ENCODE measurements at places on chromosomes 2 and 18.
A peak's percentile ranks its signal among the peaks of the same experiment; 100 is the strongest.

DNA sequence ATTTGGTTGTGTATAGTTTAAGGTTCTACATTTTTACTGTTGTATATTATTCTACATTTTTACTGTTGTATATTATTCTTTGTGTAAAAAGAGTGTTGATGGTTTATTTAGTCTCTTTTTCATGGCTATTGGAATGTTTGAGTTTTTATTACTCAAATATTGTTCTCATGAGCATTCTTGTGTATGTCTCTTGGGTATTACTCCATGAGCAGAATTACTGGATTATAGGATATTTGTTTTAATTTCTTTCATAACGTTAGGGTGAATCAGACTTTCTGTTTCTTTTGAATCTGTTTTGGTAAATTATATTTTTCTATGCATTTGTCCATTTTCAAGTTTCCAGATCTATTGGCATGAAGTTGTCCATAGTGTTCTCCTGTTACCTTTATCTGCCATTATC is 111.6 kb downstream of the DYNAP start:
- DNase-seq: no peak

GRCh38 chr2:108297436-108298141 is 8.9 kb downstream of the SULT1C2 start:
- DNase-seq: no peak

DNA sequence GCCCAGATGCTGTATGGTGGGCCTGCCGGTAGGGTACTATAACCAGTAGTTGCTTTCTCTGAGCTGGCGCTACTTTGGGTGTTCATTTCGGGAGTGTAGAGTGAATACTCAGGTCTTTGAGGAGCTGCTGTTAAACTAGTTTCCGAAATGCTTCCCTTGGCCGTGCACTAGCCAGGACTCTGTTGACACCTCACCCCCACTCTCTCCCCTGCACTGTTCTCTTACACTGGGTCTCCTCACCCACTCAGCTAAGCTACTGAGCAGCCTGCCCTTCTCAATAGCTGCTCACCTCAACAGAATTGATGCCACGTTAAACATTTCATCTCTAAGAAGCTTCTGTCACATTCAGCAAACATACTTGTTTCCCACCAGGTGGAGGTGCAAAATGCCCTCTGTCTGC is 86.9 kb downstream of the RAPGEF4 start:
- no peak for DNase-seq

DNA sequence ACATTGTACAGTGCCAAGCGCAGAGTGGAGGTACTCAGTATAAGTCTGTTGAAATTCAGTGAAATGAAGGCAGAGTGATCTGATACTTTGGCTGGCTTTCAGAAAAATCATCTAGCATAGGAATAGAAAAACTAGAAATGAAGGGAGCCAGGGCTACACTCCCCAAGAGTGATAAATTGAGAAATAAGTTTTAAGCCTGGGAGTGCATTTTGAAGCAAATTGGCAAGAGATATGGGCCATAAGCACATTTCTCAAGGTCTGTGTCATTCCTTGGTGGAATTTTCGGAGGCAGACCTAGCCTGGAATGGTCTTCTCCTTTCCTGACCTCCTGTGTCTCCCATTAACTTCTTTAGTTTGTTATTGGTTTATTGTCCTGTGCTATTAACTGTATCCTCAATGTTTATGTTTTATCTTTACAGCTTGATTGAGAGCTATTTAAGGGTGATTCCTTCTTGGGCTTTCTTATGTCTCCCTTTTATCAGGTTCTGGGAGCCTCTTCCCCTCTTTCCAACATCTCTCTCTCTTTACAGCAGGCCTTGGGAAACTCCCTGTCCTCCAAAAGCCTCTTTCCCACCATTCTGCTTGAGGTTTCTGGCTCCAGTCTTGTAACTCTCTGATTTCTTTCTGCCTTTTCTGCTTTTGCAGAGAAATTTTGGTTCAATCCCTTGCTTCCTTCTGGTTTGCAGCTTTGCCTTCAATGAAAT is 649.5 kb downstream of the SLC4A3 start:
- no peak for DNase-seq

DNA sequence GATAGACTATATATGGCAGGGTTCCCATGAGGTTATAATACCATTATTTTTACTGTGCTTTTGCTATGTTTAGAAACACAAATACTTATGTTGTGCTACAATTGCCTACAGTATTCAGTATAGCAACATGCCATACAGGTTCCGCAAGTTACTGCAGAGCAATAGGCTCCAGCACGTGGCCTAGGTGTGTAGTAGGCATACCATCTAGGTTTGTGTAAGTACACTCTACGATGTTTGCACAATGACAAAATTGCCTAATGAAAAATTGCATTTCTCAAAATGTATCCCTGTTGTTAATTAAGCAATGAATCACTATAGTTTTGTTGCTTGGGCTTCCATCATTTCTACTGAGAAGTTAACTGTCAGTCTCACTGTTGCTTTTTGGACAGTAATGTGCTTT is 9.8 kb downstream of the CD302 start:
- no peak for DNase-seq

- no peak for DNase-seq
Observed at GRCh38 chr2:121144111-121144510, 140.9 kb downstream of the TFCP2L1 start.

DNA sequence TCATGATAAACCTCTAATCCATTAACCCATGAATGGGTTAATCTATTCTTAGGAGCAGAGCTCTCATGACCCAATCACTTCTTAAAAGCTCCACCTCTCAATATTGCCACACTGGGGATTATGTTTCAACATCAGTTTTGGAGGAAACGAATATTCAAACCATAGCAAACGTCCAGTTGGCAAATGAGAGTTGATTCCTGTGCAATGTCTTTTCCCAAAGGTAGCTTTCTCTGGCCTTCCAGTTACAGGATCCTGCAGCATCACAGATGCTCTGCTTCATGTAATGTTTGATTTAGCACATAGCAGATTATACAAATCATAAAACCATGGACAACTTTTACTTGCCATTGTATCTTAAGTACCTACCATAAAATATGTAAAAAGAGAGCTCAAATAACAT is 481.0 kb downstream of the TNS1 start:
- no peak for DNase-seq

DNA sequence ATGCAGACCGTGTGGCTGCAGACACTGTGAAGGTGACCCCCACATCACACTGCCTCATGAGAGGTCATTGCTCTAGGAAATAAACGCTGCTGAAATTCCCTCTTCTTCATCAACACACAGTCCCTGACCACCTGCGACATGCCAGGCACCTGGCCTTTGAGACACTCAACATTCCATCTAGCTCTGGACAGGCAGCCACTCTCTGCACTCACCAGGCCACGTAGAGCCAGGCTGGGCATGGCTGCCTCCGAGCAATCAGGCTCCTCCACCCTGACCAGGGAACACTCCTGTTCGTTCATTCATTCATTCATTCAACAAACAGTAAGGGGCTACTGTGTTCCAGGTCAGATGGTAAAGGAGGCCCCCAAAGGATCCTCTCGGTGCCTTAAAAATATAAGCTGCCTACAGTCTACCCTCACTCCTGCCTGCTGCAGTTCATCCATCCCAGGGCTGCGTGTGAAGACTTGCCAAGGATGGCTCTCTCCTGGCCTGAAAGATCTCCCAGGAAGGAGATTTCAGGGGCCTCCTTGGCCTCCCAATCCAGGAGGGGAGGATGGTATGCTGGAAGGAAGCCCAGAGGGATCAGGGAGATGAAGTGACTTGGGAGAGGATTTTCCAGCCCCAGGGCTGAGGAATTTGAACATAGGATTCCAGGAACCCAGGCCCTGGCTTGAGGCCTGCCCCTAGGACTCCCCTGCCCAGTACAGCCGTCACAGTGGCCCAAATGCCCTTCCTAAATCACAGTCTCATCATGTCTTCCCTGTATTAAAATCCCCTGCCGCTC is 66.7 kb downstream of the TNS1 start:
- no peak for DNase-seq

GRCh38 chr2:157743051-157743450 is 114.4 kb upstream of the ACVR1C start:
- DNase-seq: no peak

DNA sequence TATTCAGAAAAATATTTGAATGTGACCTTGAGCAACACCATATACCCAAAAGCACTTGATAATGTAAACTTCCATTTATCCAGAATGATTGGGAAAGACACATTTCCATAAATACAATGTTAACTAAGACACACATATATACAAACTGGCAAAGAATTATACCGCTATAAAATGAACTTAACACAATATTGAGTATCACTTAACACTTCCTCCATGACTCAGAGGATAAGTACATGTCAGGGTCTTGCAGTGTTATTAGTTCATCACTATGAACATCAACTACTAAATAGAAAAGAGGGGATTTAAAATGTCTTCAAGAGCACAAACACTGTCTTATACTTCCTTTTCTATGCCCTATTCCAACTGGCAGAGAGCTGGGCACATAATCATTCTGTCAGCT is 18.6 kb downstream of the WDSUB1 start:
- no peak for DNase-seq

DNA sequence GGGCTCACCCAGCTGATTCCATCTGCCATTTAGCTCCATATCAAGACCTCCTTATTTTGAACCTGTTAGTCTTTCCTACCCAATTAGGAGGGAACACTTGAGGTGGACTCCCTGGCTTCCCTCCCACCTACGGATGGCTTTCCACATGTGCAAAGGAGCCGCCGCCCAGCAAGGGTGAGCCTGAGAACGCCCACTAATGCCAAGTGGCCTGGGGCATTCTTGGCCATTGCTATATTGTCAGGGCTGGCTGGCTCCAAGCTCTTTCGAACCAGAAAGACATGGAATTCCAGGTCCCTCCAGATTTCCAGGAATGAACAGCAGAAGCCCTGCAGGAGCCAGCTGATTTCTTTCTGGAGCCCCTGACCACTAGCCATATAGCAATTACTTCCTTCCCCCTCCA is 196.2 kb downstream of the SMAD7 start:
- DNase-seq: no peak

DNA sequence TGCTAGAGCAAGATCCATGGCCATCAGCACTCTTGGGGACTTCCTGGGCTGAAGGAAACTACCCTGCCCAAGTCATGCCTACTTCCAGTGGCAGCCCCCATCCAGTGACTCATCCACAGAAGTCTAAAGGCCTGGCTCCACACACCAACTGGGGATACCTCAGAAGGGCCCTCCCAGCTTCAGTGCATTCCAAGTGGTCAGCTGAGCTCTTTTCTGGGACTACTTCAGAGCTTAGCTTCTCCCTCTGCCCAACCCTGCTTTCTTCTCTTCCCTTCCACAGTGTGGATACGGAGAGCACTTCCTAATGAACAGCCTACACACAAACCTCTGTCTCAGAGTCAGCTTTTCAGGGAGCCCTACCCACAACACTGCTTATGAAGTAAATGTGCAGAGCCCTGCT is 66.5 kb downstream of the CLHC1 start:
- no peak for DNase-seq

- no peak for DNase-seq
Observed at GRCh38 chr18:69528435-69528834, 127.7 kb downstream of the DOK6 start.

GRCh38 chr18:11857177-11857887 is 6.1 kb downstream of the CHMP1B start:
- DNase-seq: no peak

GRCh38 chr18:446941-447560 is 53.5 kb downstream of the COLEC12 start:
- no peak for DNase-seq

DNA sequence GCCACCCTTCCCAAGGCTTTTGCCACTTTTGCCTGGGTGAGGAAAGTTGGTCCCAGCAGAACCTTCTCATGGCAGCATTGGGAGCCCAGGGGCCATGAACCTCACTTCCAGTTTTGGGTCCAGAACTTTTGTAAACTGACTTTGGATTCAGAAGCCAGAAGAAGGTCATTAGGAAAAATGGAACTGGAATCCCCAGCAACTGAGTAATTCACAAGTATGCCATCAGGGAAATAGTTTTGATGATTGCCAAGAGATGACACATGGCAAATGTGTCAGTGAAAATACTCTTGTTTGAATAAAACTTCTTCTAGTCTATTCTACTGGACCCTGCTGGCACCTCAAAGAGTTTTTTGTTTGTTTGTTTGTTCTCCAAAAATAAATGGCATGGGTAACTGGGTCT is 203.7 kb downstream of the SETBP1 start:
- no peak for DNase-seq

- DNase-seq: no peak
Observed at GRCh38 chr18:74784752-74785151, 187.1 kb downstream of the ZNF407 start.

GRCh38 chr2:26465266-26465925 is 12.5 kb downstream of the OTOF start:
- no peak for DNase-seq

DNA sequence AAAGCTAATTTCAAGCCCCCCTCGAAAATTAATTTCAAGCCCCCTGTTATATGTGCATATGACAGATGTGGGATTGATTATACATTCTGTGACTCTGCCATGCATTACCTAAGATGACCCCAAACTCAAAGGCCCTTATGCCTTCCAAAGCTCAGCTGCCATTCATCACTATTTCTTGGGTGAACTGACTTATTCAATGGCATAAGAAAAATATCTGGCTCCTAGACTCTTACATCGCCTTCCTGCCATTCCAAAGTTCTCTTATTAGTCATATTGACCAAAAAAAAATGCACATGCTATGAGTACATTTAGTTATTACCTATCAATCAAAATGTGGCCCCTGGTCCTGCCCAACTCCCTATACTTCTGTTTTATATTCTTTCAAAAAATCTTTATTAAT is 291.8 kb upstream of the CHAC2 start:
- DNase-seq: no peak

- no peak for DNase-seq
Observed at GRCh38 chr2:133777574-133777960, 209.3 kb upstream of the NCKAP5 start.

DNA sequence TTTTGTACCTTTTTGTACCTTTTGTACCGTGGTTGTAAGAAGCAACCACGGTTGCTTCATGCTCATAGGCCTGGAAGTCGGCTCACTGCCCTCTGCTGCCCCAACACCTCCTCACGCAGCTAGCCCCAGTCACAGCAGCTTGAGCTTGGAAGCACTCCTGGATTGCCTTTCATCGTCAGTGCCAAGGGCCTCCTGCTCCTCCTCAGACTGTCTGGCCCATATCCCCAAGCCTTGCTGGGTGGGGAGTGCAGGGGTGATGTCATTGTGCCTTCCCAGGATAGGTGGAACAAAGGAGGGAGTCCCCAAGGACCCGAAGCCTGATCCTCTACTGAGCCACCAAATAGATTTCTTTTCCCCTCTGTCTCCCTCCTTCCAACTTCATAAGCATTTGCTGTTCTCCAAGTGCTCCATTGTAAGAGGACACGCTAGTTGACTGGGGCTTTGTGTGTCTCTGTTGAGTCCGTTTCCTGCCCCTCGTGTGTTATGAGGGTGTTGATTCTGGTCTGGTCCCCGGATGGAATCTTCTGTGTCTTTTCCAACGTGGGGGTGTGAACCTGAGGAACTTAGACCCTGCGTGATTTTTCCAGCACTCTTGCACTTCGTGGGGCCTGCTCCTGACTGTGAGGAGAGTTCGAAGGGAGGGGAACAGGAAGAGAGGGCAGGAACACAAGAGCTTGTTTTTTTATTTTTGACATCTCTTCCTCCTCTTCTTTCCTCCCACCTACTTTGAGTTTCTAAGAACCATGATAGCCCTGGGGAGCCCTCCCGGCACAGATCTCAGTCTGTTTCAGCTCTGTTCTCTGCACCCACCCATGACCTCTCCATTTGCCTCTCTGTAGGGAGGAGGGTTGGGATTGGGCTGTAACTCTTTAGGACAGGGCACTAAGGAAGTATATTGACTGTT is 127.2 kb upstream of the EML6 start:
- DNase-seq: peak; percentile 52
